ENCODE measurements at places on chromosomes 4 and X. TPM values are rescaled to one million over a fixed set of nuclear protein-coding genes. Genes with fewer than 3 reads are reported as not detected.
A peak's percentile ranks its signal among the peaks of the same experiment; 100 is the strongest.

DNA sequence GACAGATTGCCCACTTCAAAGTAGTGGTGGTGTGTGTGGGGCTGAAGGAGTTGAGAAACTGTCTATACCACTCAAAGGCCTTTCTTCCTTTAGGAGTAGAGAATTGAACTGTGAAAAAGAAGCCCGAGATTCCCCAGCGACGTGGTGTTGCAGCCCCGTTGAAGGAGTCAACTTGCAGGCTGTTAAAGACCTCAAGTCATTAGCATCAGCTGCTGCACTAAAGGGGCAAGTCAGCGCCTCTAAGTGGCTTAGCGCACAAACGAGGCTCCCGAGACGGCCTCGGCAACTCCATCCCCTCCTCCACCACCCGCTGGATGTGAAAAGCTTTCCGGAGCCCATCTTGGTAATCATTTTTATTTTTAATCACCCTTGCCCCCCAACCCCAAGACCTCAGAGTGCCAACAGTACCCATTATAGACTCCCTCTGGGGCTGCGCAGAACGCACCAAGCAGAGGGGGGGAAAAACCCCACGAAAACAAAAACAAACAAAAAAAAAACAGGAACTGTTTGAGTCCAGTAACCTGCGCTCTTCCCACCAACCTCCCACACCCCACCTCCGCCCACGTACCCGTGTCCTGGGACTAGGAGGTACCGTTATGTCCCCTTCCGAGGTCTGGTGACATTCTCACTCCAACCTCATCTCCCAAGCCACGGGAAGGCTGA is 913 bp upstream of the PRDM8 start:
- no peak for DNase-seq

DNA sequence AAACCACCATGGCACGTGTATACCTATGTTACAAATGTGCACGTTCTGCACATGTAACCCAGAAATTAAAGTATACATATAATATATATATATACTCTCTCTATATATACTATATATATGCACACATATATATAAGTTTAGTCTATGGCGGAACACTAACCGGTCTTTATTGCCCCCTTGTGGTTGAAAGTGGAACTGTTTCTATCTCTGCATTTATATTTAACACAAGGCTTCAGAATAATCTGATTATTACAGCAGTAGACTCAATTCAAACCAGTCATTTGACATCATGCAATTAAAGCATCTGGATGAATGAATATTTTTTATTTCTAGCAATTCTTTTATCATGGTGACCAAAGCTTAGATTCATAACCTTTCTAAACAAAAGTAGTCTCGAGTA is 14.6 kb downstream of the RAB9B start:
- no peak for DNase-seq

GRCh38 chr4:7761720-7762119 is 177.9 kb downstream of the AFAP1 start:
- DNase-seq = peak; percentile 52

The ADGRG4 gene
- not detected for total RNA-seq

The USP26 gene
- total RNA-seq = not detected
